Smooth muscle cell of the pulmonary artery (primary cell): ENCODE measurements at places on chromosomes 1 and 21. TPM values are rescaled to one million over a fixed set of nuclear protein-coding genes. Genes with fewer than 3 reads are reported as not detected.

DMBX1 gene
- not detected in 2 replicates for total RNA-seq

LCE6A gene
- total RNA-seq: not detected in 2 replicates

ZNF687 gene
- total RNA-seq: 11.2 and 12.5 TPM in 2 replicates

SV2A gene
- total RNA-seq: 13.6 and 27.3 TPM in 2 replicates

SLC30A10 gene
- 0.07 TPM in 1 of 2 replicates, not detected in the other for total RNA-seq

PALMD gene
- total RNA-seq: 2.6 and 14.5 TPM in 2 replicates

PBX1 gene
- 22.1 and 39.3 TPM in 2 replicates for total RNA-seq

LRRC38 gene
- 0.07 TPM in 1 of 2 replicates, not detected in the other for total RNA-seq

XCL1 gene
- total RNA-seq: not detected in 2 replicates

FMO4 gene
- 2.4 and 2.6 TPM in 2 replicates for total RNA-seq

CFAP126 gene
- not detected in 2 replicates for total RNA-seq

FAM3B gene
- not detected in 2 replicates for total RNA-seq

C1QC gene
- not detected in 2 replicates for total RNA-seq
